ENCODE measurements at places on chromosomes 16 and 17.

GRCh38 chr17:77204536-77204935, 63.8 kb downstream of the SEC14L1 start:
- no peak for DNase-seq

DNA sequence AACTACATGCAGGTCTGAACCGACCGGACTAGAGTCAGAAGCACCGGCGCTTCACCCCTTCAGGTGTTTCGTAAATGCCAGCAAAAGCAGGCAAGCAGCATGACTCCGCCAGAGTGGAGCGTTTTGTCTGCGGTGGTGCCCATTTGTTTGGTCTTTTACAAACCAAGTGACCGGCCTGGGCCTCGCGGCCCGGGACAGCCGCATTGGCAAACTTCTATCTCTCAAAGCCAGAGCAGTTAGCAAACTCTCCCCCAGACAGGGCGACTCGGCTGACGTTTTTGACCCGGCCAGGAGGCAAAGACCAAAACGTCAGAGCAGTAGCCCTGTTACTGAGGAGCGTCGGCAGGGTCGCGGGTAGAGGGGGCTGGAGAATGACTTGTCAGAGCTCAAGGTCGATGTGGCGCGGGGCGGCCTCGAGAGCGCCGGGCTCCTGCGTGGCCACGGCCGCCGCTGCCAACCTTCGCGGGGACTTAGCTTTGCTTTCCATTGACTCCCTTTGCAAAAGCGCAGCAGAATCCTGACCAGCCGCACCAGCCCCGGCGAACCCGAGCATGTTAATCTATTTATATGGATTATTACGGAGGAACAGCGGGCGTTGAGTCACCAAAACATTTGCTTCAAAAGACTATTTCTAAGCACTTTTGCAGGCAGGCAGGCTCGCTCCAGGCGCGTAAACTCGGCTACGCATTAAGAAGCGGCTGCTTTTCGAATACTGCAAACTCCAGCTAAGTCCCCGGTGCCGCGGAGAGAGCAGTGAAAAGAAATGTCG, 763 bp upstream of the SOX9 start:
- DNase-seq = peak; percentile 81

DNA sequence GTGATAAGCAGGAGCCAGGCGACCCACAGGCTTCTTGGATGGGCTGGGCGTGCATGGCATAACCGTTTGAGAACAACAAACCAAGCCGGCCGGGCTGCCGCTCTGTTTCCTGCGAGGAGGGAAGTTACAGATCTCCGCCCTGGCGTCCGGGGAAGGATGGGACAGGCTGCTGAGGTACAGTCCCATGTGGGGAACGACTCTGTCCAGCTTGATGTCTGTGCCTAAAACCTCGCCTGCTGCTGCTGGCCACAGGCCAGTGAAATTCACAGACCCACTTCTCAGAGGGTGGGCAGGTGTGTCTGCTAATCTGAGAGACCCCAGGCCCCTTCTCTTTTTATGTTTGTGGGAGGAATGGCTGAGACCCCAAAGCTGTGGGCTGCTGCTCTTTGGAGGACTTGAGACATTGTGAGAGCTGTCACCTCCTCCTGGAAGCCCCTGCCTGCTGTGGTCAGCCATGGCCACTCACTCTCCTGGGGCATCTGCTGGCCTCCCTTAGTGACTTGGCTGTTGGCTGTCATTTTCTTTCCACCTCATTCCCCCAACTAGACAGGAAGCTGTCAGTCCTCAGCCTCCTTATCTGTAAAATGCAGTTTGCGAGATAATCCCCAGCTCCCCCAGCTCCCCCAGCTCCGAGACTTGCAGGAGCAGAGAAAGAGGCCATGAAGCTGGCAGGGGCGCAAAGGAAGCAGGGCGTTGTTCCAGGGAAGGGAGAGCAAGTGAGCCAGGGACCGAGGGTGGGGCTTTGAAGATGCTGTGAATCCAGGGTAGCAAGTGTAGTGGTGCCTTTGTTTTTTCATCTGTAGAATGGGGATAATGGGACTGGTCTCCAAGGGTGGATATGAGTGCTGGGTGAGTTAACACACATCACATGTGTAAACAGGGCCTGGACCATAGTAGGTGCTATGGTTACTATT, 51.0 kb downstream of the CMIP start:
- DNase-seq = no peak

GRCh38 chr17:51828901-51829300, 329.6 kb downstream of the CA10 start:
- DNase-seq = no peak

DNA sequence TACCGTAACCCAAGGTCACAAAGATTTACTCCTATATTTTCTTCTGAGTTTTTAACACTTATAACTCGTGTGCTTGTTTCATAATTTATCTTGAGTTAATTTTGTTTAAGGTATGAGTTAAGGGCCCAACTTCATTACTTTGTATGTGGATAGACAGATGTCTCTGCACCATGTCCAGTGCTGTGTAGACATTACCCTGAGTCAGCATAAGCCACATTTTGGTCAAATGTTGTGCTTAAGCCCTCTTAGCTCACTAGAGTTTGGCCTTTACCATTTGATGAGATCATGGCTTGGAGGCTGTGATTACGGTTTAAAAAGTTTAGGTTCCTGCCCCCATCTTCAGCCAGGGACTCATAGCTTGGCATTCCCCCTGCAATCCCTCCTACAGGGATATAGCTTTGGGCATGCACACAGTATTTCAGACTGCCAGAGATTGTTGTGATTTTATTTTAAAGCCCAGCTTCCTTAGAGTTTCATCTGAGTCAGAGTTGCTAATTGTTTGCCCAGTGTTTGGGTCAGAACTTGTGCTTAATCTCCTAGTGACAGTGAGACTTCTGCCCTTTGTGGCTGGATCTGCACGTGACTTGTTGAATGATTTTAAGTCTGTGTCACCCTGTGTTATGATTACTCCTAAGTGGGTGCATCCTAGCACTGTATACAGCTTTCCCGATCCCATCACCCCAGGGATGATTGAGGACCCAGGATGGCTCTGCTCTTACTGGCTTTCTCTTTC, 393.1 kb downstream of the CNTNAP4 start:
- DNase-seq = no peak

GRCh38 chr17:37608351-37609169, 658 bp downstream of the SYNRG start:
- peak; percentile 38 for DNase-seq
